ENCODE measurements at places on chromosomes 16 and 17.
A peak's percentile ranks its signal among the peaks of the same experiment; 100 is the strongest.

GRCh38 chr16:55964923-55965475, 89.8 kb upstream of the CES5A start:
- DNase-seq = no peak

GRCh38 chr16:25707982-25708583, 16.3 kb downstream of the HS3ST4 start:
- DNase-seq = no peak

DNA sequence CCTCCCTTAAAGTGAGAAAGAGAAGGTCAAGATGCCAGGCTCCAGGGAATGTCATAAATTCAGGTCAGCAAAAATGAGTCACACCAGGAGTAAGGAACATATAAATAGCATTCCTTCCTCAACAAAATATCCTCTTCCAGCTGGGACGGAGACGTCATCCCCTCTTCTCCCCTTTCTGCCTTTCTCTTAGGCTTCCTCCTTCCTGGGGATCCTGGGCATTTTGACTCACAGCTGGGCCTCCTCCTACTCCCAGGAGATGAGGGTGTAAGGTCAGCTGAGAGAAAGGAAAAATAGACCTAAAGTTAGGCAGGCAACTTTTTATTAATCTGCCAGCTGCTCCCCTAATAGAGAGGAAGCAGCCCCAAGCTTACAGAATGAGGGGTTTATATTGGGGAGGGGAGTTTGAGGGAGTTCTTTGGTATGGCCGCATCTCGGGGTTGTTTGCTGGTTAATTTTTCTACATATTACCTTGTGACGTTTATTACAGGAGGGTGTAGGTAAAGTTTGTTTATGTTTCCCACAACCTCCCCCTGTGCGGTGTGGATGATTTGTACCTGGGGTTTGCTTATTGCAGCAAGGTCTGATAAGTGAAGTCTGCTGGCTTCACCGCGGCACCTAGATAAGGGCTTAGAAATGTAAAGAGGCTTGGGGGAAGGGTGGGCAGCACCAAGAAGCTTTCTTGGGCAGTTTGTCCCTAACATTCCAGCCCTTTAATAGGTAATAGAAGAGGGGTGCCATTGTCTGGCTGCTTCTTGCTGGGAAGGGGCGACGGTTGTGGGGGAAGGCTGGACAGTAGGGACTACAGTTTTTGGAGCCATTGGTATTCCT, 7.1 kb upstream of the ZNF747 start:
- DNase-seq = no peak

DNA sequence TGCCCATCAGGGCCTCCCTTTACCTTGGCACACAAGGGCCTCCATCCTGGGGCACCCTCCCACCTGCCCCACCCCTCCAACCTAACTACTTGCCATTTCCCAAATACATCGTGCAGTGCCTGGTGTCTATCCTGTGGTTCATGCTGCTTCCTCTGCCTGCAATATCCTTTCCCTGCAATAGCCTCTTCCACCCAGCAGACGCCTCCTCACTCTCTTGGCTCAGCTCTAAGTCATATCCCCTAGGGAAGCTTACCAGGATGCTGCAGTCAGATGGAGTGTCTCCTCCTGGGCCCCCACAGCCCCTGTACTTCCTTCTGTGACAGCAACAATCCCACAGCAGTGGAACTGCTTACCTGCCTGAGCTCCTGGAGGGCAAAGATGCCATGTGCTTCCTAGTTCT, 36.7 kb downstream of the CCDC182 start:
- no peak for DNase-seq

DNA sequence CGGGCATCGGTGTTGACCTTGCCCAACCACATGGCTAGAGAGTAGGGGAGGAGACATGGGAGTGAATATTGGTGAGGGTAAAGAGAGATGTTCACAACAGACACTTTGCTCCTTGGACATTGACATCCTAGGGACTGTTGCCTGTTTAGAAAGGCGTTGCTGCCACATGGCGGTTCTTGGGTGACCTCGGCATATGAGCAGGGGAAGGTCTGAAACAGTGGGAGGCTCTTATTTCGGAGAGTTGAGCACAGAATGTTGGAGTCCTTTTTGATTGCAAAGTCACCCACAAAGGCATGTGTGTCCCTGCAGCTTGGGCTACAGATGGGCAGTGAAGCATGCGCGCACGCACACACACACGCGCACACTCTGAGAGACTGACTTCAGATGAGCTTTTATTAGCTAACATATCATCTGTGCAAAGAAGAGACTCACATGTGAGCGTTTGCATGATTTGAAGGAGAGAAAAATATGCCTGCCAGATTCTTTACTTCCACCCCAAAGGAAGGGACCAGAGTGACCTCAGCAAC, 104.4 kb downstream of the SHISA9 start:
- no peak for DNase-seq

- DNase-seq = no peak
These were observed 71.2 kb upstream of the GNG13 start for GRCh38 chr16:871562-872345.

GRCh38 chr17:11705111-11705510, 106.8 kb downstream of the DNAH9 start:
- DNase-seq = no peak

DNA sequence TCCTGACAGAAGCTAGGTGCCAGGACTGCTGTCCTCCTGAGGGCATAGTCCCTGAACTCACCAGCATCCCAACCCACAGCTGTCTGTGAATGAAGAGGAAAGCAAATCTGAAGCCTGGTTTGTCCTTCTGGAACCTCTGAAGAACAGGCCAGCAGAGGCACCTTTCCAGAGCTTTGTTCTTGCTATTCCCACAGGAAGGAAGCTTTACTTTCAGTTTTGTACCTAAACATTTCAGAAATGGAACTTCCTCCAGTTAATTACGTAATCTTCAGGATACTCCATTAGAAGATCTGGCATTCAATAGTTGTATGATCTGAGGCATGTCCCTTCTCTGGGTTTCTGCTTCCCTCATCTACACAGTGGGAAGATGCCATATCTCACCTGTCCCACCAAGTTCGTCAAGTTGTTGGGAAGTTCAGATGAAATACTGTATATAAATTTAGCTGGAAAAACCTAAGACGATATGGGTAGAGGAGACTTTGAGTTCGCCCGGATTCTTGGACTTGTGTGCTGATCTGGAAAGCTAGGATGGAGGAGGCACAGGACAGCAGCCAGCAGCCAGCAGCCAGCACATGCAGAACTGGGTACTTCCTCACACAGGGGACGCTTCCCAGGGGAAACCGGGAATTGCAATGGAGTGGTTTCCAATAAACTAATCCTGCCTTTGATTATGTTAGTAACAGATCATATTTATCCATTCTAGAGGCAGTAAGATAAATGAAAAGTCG, 22.4 kb downstream of the NXPH3 start:
- no peak for DNase-seq

DNA sequence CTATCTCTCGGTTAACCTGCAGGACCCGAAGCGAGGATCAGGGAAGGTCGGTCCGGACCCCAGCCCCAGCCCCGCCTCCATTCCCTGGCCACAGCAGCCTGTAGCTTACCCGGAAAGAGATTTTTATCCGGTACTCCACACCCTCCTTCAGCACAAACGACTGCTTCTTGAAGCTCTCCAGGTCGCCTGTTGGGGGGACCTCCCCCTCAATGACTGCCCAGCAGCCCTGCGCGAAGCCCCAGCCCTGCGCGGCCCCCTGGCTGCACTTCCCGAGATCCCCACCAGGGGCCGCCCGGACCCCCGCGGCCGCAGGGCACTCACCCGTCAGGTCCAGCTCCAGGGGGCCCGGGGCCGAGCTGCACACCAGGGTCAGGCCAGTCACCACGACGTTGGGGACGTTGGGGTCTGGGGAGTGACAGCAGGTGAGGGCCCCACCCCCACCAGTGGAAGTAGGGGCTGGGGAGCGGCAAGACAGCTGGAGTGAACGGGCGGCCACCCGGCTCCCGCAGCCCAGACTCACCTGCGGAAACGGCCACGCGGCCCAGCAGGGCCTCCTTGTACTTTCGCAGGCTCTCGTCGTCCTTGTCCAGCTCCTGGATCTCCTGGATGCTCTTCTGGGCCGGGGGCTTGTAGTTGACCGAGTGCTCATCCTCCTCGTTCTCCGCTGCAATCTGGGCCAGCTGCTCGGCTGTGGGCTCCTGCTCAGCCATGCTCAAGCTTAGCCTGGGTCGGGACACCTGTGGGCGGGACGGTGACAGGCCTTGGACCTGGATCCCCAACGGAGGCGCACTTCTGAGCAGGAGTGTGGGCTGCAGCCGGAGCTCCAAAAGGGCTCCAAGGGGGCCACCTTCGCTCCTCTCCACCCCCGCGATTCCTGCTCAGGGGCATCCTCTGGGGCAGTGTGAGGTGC, 1.7 kb downstream of the ARHGDIA start:
- DNase-seq = no peak

GRCh38 chr16:2785101-2785991, 2.0 kb downstream of the PRSS33 start:
- DNase-seq = no peak

DNA sequence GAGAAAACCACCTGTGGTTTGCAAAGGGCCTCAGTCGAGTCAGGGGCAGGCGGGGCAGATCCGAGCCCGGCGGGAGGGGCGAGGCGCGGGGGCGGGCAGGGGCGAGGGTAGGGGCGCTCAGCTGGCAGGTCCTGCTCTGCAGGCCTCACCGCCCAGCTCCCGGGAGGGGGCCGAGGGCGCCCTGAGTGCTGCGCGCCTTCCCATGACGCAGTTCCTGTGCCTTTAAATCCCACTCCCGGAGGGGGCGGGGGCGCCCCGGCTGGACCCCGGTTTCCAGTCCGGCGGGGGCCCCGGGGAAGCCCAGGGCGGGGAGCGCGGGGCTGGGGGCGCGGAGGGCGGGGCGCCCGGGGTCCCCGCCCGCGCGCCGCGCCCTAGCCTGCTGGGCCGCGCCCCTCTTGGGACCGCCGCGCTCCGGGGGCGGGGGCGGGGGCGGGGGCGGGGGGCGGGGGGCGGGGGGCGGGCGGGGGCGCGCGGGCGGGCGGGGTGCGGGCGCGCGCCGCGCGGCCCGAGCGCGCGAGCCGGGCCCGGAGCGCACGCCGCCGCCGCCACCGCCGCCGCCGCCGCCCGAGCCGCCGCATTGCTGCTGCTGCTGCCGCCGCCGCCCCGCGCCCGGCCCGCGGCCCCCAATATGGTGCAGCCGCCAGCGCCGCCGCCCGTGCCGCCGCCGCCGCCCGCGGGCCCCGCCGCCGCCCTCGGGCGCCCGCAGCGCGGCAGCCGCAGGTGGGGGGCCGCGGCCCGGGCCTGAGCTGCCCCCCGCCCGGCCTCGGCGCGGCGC, at the start of gene JPH3:
Gene JPH3, plus strand, starts transcription at position 508 of the 775 bp plus-strand sequence. CDS start 639 bp downstream, outside the sequence.
- DNase-seq = peak; percentile 12

- DNase-seq = no peak
These were observed 6.1 kb downstream of the GJD3 start for GRCh38 chr17:40358323-40359038.

DNA sequence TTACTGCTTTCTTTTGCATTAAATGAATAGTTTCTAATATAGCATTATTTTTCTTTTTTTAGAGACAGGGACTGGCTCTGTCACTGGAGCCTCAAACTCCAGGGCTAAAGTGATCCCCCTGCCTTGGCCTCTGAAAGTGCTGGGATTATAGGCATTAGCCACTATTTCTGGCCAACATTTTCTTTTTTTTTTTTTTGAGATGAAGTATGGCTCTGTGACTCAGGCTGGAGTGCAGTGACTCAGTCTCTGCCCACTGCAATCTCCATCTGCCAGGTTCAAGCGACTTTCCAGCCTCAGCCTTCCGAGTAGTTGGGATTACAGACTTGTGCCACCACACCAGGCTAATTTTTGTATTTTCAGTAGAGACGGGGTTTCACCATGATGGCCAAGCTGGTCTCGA, 2.0 kb upstream of the DUXB start:
- no peak for DNase-seq

DNA sequence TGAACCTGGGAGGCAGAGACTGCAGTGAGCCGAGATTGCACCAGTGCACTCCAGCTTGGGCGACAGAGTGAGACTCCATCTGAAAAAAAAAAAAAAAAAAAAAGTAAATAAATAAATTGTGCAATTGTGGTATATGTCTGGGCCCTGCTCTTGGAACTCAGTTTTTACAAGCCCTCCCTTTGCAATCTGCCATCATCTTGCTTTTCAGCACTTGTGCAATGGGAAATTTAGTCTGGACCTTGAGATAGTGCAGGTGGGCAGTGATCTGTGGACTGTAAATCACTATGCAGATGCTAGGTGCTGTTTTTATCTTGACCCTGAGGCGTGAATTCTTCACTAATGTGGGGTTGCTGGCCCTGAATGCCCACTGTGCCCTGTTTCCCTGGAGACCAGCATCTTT, 6.5 kb upstream of the RAP1GAP2 start:
- no peak for DNase-seq

DNA sequence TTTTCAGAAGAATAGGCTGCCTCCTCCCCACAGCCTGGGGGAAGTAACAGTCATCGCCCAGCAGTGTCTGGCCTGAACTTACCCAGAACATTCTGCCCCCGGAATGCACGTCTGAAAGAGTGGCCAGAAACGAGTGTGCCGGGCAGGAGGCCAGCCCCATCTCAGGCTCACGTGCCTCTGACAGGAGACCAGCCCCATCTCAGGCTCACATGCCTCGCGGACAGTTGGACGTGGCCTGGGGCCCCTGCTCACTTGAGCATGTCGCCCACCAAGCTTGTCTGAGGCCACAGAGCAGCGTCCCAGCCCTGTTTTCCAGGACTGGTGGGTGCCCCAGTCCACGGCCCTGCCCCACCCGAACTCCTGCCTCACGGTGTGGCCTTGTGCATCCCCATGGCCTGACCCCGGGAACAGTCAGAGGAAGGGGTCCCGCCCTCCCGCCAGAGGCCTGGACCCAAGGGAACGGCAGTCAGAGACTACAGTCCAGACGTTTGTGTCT, 16.3 kb upstream of the CDH15 start:
- no peak for DNase-seq

DNA sequence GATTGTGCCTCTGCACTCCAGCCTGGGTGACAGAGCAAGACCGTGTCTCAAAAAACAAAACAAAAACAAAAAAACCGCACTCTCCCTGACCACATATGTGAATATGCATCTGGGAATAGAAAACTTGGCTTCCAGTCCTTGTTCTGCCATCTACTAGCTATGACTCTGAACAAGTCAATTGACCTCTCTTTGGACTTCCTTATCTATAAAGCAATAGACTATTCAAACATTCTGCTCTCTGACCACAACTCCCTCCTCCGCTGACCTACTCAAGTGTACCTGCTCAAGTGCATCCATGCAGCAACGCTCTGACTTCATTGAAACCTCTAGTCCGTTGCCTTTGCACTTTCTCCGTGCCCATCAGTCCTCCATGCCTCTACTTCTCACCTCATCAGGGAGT, 52.6 kb upstream of the KDM6B start:
- no peak for DNase-seq

- no peak for DNase-seq
These were observed 23.4 kb downstream of the PGS1 start for GRCh38 chr17:78401891-78402290.

DNA sequence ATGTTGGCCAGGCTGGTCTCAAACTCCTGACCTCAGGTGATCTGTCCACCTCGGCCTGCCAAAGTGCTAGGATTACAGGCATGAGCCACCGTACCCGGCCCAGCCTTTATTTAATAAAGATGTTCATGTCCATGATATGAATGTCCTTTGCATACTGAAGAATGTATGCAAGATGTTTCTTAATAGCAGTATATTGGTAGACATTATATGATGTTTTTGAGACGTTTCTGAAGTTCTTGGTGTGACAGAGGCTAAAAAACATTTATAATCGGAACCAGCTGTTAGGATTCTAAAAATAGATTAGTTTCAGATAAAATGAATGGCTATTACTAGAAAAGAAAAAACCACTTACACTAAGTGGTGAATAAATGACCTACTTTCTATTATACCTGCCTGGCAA, 11.8 kb downstream of the PDZD9 start:
- peak; percentile 42 for DNase-seq
